CD4-positive, alpha-beta T cell (primary cell): ENCODE measurements at places on chromosomes 12 and 14. TPM values are rescaled to one million over a fixed set of nuclear protein-coding genes. Genes with fewer than 3 reads are reported as not detected.

BMAL2 gene
- 0.16 TPM for total RNA-seq

DNA sequence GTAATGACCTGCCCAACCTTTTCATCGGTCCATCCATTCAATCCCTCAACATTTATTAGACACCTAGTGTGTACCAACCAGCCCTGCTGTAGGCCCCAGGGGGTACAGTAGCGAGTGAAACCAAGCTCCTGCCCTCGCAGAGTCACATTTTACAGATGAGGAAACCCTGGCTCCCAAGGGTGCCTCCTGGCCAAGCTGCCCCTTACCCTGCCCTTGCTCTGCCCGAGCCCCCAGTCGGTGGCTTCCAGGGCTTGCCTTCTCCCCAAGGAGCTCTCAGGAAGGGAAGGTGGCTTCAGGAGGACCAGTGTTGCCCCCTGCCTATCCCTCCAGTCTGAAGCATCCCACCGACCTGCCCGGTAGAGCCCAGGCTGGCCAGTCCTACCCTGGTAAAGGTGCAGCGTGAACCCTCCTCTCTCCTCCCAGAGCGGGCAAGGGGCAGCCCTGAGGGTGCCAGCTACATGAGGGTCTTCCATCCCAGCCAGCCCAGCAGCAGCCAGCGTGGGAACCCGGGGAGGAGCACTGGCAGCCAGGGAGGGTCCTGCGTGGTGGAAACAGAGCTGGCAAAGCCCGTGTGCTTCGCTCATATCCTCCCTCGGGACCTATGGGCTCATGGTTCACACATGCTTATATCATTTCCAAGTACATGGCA is 670 bp upstream of the BEGAIN start:
- H3K4me1 ChIP-seq, result peaks cover 16% of the 10 kb centered on the region
- peaks cover 20% of the 10 kb centered on the region for H3K27me3 ChIP-seq
- no peak for DNase-seq

CD163L1 gene
- not detected for total RNA-seq

GARIN6 gene
- not detected for total RNA-seq

DNA sequence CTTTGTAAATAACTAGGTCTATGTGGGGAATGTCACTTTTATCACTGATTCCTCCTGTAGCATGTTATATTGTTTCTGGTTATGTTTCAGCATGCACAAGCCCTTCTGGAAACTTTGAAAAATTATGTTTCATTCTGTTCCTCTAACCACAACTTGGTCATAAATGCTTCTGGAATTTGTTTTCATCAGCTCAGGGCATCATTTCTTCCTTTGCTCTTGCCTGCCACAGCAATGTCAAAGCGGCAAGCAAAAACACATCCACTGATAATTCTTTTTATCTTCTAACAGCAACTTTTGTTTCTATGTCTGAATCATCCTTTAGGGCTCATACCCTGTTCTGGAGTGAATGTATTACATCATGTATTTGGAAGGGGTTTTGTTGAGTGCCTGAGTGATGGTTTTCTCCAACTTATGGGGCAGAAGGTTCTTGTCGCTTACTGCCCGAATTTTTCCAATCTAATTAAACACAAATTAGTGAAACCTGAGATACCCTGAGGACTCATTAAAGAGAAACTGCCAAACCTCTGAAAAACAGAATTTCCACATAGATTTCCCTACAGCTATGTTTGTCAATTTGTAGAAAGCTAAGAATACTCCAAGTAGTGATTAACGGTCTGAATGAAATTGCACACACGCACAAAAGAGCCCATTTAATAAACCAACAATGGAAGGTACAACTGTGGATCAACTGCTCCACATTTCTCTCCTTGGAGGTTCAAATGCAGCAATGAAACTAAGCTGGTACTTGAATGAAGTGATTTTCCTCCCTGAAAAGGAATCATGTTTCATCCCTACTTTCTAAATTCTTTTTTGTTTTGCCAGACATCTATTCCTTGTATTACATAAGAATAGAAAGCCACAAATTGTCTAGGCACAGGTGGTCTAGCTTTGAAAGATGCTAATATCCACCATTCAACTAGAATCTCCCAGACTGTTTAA is 173.5 kb upstream of the KRR1 start:
- H3K36me3 ChIP-seq, result no peaks in the 10 kb centered on the region
- H3K27me3 ChIP-seq, result no peaks in the 10 kb centered on the region
- DNase-seq, result no peak
- H3K4me3 ChIP-seq, result no peak overlapping the region
- H3K27ac ChIP-seq, result no peak overlapping the region

- no peaks in the 10 kb centered on the region for H3K27me3 ChIP-seq
- H3K36me3 ChIP-seq, result no peaks in the 10 kb centered on the region
- DNase-seq, result no peak
- no peaks in the 10 kb centered on the region for H3K4me1 ChIP-seq
- H3K27ac ChIP-seq, result no peak overlapping the region
These were observed 44.7 kb upstream of the SINHCAF start for GRCh38 chr12:31370531-31371255.

BCL2L14 gene
- total RNA-seq, result 0.38 TPM

DNA sequence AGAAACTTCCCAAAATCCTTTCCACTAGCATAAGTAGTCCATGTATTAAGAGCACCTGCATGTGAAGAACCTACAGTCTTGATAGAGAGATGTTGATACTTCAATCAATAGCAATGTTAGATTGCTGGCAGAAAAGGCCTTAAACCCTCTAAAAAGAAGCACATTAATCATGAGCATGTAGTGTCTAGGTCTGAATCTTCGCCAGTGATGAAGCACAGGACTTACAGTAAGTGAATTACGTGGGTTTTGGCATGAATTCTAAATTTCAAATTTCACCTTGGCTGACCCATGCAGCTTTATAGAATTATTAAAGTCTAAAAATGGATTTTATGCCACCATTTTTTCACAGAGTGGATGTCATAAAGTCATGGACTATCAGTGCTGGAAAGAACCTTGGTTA is 791.6 kb upstream of the NOVA1 start:
- no peak overlapping the region for H3K4me3 ChIP-seq
- no peaks in the 10 kb centered on the region for H3K27me3 ChIP-seq
- H3K4me1 ChIP-seq, result no peaks in the 10 kb centered on the region
- no peak overlapping the region for H3K27ac ChIP-seq
- no peak for DNase-seq

DNA sequence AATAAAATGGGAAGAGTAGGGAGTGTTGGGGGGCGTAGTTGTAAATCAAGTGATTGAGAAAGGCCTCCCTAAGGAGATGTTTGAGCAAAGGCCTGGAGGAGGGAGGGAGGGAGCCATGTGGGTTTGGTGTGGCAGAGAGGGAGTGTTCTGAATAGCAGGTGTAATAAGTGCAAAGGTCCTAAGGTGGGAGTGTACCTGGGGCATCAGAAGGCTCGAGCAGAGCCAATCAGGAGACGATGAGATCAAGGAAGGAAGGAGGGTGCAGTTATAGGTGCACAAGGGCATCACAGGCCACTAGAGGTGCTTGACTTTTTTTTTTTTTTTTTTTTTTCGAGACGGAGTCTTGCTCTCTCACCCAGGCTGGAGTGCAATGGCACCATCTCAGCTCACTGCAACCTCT is 77.9 kb upstream of the PLXNC1 start:
- H3K36me3 ChIP-seq, result no peaks in the 10 kb centered on the region
- H3K4me3 ChIP-seq, result no peak overlapping the region
- peaks cover 7% of the 10 kb centered on the region for H3K4me1 ChIP-seq
- no peak overlapping the region for H3K27ac ChIP-seq

- no peak overlapping the region for H3K4me3 ChIP-seq
- H3K27me3 ChIP-seq, result no peaks in the 10 kb centered on the region
- no peak for DNase-seq
- no peak overlapping the region for H3K27ac ChIP-seq
- H3K4me1 ChIP-seq, result no peaks in the 10 kb centered on the region
These were observed 15.4 kb downstream of the TRIM9 start for GRCh38 chr14:51079489-51079888.

GRCh38 chr12:32455607-32456071 is 56.3 kb downstream of the FGD4 start:
- DNase-seq, result peak; percentile 9
- H3K27ac ChIP-seq, result no peak overlapping the region
- H3K4me1 ChIP-seq, result no peaks in the 10 kb centered on the region
- H3K36me3 ChIP-seq, result no peaks in the 10 kb centered on the region

GRCh38 chr12:104132351-104132956 is 5.6 kb downstream of the NFYB start:
- peaks cover 63% of the 10 kb centered on the region for H3K36me3 ChIP-seq
- no peaks in the 10 kb centered on the region for H3K27me3 ChIP-seq
- no peak for DNase-seq
- no peak overlapping the region for H3K27ac ChIP-seq

- no peaks in the 10 kb centered on the region for H3K4me1 ChIP-seq
- peaks cover 3% of the 10 kb centered on the region for H3K27me3 ChIP-seq
- H3K27ac ChIP-seq, result no peak overlapping the region
These were observed 21.7 kb upstream of the SIX1 start for GRCh38 chr14:60670989-60671388.

RND1 gene
- 5.7 TPM for total RNA-seq

- H3K4me3 ChIP-seq, result no peak overlapping the region
- H3K4me1 ChIP-seq, result no peaks in the 10 kb centered on the region
- H3K27me3 ChIP-seq, result no peaks in the 10 kb centered on the region
- H3K36me3 ChIP-seq, result peaks cover 38% of the 10 kb centered on the region
- no peak for DNase-seq
These were observed 163.4 kb downstream of the ANO6 start for GRCh38 chr12:45379261-45379660.

IFNG gene
- total RNA-seq, result 2.9 TPM

PDE6H gene
- not detected for total RNA-seq

KLRC1 gene
- total RNA-seq, result not detected

DNA sequence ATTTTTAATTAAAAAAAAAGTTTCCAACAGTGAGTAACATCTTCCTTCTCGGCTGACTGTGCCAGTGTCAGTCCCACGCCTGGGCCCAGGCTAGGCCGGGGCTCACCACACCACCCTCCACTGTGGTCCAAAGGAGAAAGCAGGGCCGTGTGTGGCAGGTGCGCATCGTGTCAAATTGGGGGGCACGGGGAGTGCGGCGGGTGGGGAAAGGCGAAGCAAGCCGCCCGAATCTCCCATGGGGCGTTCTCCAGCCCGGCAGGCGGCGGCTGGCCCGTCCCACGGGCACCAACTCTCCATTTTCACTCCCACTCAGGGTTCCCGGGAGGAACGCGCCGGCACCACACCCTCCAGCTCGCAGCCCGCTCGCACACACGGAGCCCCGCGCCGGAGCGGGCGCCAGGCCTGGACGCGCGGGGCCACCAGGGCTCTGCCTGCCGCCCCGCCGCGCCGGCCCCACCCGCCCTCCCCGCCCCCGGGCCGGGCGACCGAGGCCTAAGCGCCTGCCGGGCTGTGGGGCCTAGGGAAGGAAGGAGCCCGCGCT is 604 bp downstream of the EEA1 start:
- H3K4me3 ChIP-seq, result peak overlapping the region; percentile 81
- H3K36me3 ChIP-seq, result no peaks in the 10 kb centered on the region
- H3K27me3 ChIP-seq, result no peaks in the 10 kb centered on the region
- peak overlapping the region; percentile 90 for H3K27ac ChIP-seq
- peak; percentile 6 for DNase-seq
- peaks cover 23% of the 10 kb centered on the region for H3K4me1 ChIP-seq

SLC5A8 gene
- not detected for total RNA-seq

GRCh38 chr12:96045566-96045965 is 10.2 kb upstream of the LTA4H start:
- no peaks in the 10 kb centered on the region for H3K27me3 ChIP-seq
- DNase-seq, result peak; percentile 52
- peaks cover 48% of the 10 kb centered on the region for H3K4me1 ChIP-seq

AKAP3 gene
- total RNA-seq, result 2.0 TPM

ACACB gene
- total RNA-seq, result 30.3 TPM

MFAP5 gene
- not detected for total RNA-seq

DNA sequence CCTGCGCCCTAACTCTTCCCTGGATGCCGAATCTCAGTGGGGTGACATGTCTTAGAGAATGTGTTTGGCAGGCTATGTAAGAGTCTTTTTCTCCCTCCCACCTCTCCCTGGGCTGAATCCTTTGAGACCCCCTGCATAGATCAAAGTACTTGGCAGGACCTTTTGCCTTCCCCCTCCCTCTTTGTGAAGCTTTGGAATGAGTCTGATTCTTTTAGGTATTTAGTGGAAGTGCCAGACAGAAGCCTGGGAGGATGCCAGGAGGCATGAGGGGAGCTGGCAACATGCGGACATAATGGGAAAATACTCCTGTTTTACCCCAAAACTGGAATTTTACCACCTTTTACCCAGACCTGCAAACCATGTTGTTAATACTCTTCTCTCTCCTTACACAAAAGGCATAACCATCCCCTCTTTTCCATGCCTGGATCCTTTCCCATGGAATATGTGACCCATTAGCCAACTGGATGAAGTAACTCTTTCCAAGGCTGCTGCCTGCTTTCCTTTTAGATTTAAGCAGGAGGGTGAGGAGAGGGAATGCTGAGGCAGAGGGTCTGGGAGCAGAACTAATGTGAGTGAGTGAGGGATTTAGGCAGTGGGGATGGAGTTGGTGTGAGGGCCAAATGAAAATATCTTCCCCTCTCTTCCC is 41.7 kb downstream of the TTLL5 start:
- H3K36me3 ChIP-seq, result peaks cover 12% of the 10 kb centered on the region
- no peak for DNase-seq
- H3K27ac ChIP-seq, result no peak overlapping the region
- H3K4me1 ChIP-seq, result no peaks in the 10 kb centered on the region

DNA sequence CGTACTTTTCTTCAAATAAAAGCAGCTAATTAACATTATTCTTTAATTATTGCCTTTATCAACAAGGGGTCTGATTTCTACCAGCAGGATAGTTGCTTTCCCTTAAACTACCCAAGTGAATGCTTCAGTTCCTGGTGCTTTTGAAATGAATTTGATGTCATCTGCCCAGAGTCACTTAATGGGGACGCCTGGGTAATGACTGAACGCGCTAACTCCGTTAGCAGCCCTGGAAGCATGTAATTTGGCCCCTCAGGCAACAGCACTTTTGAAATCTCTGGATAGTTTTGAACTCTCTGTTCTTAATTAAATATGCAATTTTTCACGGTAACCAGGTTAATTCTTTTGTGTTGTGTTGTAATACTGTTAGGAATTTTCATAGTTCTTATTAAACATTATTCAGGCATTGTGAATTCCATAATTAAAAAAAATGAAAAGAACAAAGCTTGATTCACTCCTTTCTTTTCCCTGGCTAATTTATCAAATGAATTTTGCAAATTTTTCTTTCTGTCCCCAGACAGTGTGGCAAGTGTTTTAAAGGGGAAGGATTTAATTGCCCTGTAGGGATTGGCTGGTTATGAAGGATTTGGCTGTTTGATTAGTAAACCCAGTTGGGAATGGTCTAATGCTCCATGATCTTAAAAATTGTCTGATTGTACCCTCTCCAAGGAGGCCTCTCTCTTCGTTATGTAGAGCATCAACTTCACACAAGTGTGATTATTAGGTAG is 137.5 kb upstream of the MYL2 start:
- H3K4me1 ChIP-seq, result peaks cover 42% of the 10 kb centered on the region
- no peaks in the 10 kb centered on the region for H3K36me3 ChIP-seq
- H3K4me3 ChIP-seq, result no peak overlapping the region
- peak overlapping the region; percentile 86 for H3K27ac ChIP-seq

- DNase-seq, result no peak
- H3K4me1 ChIP-seq, result no peaks in the 10 kb centered on the region
- no peak overlapping the region for H3K27ac ChIP-seq
These were observed 492.2 kb downstream of the FLRT2 start for GRCh38 chr14:86022031-86022629.

CFAP251 gene
- total RNA-seq, result 0.28 TPM
